Small intestine (tissue), 16 donors: ENCODE measurements at places on chromosomes 5 and 9.

GRCh38 chr9:114525513-114525912 lies 20.2 kb upstream of the WHRN start:
- H3K4me1 ChIP-seq = no peaks in the 10 kb centered on the region
- no peak for DNase-seq
- H3K36me3 ChIP-seq = no peaks in the 10 kb centered on the region
- no peak overlapping the region for H3K27ac ChIP-seq
- H3K27me3 ChIP-seq = peaks cover 3% of the 10 kb centered on the region

- H3K4me3 ChIP-seq = no peak overlapping the region
- no peaks in the 10 kb centered on the region for H3K36me3 ChIP-seq
- DNase-seq = no peak
- no peak overlapping the region for H3K27ac ChIP-seq
Observed at GRCh38 chr9:32839013-32839885, 55.9 kb downstream of the TMEM215 start.

DNA sequence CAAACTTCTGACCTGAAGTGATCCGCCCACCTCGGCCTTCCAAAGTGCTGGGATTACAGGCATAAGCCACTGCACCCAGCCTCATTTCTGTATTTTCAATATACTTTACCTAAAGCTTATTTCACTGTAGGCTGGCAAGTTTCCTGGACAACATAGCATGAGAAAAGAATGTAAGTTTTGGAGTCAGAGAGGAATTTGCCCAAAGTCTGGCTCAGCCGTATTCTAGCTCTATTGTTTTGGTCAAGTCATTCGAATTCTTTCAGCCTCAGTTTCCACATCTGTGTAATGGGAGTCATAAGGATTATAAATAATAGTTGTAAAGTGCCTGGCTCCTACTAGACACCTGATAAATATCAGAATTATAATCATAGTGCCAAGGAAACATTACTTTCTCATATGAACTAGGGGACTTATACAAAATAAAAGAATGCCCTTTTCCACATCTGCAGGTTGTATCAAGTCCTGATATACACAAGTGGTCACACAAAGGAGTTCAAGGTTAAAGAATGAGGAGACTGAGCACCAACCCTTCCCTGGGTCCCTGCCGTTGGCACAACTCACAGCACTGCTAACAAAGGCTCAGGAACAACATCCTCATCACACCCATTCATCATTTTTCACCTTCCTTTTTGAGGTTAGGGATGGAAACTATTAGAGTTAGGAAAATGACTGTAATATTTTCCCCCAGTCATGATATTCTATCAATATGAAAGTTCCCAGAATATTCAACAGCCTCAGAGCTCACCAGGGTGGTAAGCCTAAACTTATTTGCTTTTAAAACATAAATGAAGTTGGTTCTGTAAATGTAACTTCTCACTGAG lies 34.6 kb upstream of the RAI14 start:
- H3K4me3 ChIP-seq = no peak overlapping the region
- H3K27me3 ChIP-seq = no peaks in the 10 kb centered on the region
- no peak for DNase-seq
- H3K27ac ChIP-seq = no peak overlapping the region
- no peaks in the 10 kb centered on the region for H3K36me3 ChIP-seq

- no peaks in the 10 kb centered on the region for H3K4me1 ChIP-seq
- no peaks in the 10 kb centered on the region for H3K36me3 ChIP-seq
- no peak overlapping the region for H3K4me3 ChIP-seq
- H3K27ac ChIP-seq = no peak overlapping the region
- no peak for DNase-seq
Observed at GRCh38 chr5:78992146-78992545, 7.0 kb upstream of the ARSB start.

DNA sequence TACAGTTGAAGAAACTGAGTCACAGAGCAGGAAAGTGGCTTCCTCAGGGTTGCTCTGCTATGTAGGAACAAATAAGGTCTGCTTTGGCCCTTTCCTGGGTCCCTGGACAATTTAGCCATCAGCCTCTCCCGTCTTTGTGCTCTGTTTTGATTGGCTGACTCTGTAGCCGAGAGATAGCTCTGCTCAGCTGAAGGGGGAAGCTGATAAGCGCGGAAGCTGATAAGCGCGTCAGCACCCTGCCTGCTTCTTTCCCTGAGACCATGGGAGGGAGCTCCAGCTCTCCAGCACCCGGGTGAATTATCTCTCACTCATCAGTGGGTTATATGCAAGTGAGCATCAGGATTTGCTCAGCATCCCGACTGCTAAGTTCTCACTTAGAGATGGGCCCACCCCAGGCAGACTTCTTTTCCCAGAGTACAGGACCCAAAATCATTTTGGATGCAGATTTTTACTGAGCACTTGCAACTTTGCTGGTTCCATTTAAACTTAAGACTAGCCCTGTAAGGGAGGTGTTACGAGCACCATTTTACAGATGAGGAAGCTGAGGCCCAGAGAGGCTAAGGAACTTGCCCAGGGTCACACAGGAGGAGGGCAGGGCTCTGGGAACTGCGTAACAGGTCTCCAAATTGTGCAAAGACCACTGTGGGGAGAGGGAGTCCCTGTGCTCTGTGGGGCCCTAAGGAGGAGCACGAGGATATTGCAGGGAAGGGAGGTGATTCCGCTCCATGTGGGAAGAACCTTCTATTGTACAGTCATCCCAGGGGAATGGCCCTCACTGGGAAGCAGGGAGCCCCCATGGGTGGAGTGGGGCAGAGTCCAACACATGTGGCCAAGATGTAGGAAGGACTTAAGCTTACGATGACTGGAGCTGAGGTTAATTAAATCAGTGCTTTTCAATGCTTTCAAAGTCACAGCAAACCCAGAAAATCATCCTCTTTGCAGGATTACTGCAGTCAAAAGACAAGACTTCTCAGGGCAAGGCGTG lies 83.7 kb upstream of the ORM1 start:
- no peaks in the 10 kb centered on the region for H3K4me1 ChIP-seq
- peak; percentile 8 for DNase-seq
- no peak overlapping the region for H3K27ac ChIP-seq
- H3K4me3 ChIP-seq = no peak overlapping the region

- H3K4me1 ChIP-seq = no peaks in the 10 kb centered on the region
- no peaks in the 10 kb centered on the region for H3K36me3 ChIP-seq
- no peaks in the 10 kb centered on the region for H3K27me3 ChIP-seq
- H3K27ac ChIP-seq = no peak overlapping the region
- DNase-seq = no peak
Observed at GRCh38 chr5:41433552-41434181, 76.7 kb downstream of the PLCXD3 start.

- H3K4me1 ChIP-seq = peaks cover 14% of the 10 kb centered on the region
- DNase-seq = peak; percentile 80
- peak overlapping the region; percentile 76 for H3K27ac ChIP-seq
- H3K27me3 ChIP-seq = no peaks in the 10 kb centered on the region
- H3K36me3 ChIP-seq = peaks cover 75% of the 10 kb centered on the region
Observed at GRCh38 chr9:33129886-33130881, 37.0 kb downstream of the B4GALT1 start.

DNA sequence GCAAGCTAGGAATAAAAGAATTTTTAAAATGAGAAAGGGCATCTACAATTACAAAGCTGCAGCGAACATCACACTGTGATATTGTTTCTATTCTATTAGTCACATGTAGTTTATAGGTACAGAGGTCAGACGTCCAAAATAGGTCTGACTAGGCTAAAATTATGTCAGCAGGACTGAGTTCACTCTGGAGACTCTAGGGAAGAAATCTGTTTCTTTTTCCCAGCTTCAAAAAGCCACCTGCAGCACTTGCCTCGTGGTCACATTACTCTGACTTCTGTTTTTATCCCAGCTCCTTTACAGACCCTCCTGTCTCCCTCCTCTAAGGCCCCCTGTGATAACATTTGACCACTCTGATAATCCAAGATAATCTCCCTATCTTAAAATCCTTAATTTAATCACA lies 5.1 kb upstream of the CKS2 start:
- H3K27me3 ChIP-seq = no peaks in the 10 kb centered on the region
- no peak overlapping the region for H3K27ac ChIP-seq
- peaks cover 6% of the 10 kb centered on the region for H3K4me1 ChIP-seq
- DNase-seq = no peak

DNA sequence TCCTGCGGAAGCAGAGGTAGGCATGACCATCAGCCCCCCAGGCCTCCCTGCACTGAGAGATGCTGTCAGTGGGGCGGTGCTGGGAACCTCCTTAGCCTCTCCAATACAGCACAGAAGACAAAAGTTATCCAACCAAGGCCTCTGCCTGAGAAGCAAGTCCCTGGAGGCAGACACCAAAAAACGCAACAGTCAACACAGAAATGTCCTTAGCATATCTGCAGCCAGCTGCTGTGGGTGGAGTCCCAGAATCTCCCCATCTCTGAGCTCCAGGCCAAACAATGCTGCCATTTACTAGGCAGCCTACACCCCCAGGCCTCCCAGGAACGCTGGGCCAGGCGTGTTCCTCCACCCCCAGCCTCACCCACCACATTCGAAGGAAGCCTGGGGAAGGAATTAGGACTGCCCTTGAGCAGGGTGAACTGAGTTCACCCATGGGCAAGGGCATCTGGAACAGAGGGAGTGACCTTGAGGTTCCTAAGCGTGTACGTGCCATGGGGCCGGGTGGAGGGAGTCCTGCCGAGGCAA lies 43.7 kb downstream of the STK10 start:
- peaks cover 17% of the 10 kb centered on the region for H3K36me3 ChIP-seq
- peaks cover 3% of the 10 kb centered on the region for H3K4me1 ChIP-seq
- no peak overlapping the region for H3K4me3 ChIP-seq
- H3K27me3 ChIP-seq = no peaks in the 10 kb centered on the region
- peak; percentile 41 for DNase-seq

DNA sequence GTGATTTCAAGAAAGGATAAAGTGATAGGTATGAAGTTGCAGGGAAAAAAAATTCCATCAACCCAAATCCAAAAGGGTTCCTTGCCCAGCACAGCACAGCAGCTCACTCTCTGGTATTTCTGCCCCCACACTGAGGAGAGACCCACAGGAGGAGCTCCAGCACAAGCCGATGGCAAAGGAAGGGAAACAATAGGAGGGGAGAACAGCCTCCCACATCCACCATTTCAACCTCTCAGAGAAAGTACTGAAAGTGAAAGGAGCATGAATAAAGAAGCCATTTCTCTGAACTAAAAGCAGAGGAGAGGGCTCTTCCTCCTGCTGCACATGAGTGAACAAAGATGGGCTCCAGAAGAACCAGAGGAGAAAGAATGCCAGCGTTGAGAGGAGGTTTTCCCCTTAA lies 54.9 kb upstream of the ZSWIM6 start:
- peaks cover 6% of the 10 kb centered on the region for H3K4me1 ChIP-seq
- no peak overlapping the region for H3K4me3 ChIP-seq
- H3K36me3 ChIP-seq = no peaks in the 10 kb centered on the region
- H3K27me3 ChIP-seq = no peaks in the 10 kb centered on the region
- DNase-seq = no peak

DNA sequence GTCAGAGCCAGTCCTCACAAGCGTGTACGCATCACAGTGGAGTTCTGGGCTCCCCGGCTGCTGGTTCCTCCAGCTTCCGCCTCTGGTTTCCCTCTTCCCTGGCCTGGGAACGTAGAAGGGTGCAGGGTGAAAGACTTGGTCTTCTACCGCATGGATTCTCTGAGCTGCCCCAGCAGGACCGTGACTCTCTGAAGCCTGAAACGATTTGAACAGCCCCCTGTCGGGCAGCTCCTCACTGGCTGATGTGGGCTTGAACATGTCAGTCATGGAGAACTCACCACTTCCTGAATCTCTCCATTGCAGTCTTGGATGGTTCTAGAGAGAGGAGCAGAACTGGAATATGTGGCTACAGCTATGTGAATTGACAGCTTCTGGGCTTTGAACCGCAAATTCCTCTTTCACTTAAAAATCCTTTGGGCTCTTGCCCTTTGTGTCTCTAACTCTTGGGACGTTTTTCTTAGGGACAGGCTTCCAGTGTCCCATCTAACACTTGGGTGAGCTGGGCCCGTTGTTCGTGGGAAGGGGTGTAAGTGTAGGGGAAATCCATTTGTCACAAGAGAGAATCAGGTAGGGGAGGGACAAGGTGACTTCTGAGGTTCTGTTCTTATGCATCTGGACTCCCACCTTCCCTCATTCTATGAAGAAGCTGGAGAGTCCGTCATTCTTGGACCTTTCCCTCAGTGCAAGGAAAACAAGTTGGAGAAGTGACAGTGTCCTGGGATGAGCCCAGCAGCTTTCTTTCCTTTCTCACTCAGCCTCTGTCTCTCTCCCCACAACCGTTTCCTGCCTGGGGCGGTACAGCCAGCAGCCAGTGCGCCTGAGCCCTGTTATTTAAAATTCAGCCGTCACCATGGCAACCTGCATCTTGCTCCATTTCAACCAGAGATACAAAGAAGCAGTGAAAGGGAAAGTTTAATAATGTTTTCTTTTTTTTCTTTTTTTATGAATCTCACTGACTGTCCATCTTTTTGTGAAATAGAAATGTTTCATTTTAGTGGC lies 84.7 kb downstream of the PTTG1 start:
- no peaks in the 10 kb centered on the region for H3K27me3 ChIP-seq
- H3K27ac ChIP-seq = no peak overlapping the region
- H3K36me3 ChIP-seq = no peaks in the 10 kb centered on the region
- H3K4me1 ChIP-seq = no peaks in the 10 kb centered on the region
- peak; percentile 20 for DNase-seq
- H3K4me3 ChIP-seq = no peak overlapping the region

DNA sequence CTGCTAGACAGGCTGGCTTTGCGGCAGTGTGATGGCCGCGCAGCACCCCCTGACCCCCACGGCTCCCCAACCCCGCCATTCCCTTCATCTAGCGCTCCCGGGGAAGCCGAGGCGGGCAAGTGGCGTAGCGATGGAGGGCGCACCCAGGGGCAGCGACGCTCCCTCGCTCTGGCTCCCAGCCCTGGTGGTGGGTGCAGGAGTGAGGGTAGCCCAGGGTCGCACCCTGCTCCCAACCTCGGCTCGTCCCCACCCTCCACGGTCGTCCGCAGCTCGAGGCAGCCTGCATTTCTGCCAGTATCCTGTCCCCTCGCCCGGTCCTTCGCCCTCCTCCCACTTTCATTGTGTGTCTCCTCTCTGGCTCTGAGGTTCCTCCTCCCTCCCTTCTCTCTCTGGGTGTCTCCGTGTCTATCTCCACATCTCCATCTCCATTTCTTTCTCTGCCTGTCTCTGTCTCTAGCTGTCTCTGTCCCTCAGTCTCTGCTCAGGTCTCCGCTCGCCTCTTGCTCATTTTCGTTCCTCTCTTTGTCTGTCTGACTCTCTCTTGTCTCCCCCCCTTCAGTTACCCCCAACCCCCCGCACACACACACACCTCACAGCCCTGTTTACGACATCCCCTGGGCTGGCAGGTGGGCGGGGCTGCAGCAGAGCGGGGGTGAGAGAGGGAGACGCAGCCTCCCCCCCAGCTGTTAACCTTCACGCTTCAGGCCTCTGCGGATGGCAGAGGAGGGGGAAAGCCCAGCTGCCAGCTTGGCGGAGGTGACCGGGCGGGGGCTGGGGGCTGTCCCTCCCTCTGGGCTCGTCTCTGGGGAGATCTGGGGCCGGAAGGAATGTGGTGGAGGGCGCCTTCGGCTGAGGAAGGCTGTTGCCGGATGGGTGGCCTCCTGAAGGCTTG lies 48.7 kb upstream of the PSD2 start:
- no peak overlapping the region for H3K27ac ChIP-seq
- H3K4me3 ChIP-seq = peak overlapping the region; percentile 18
- peaks cover 57% of the 10 kb centered on the region for H3K4me1 ChIP-seq
- peak; percentile 65 for DNase-seq
- H3K36me3 ChIP-seq = no peaks in the 10 kb centered on the region

- H3K4me3 ChIP-seq = no peak overlapping the region
- peak overlapping the region; percentile 62 for H3K27ac ChIP-seq
Observed at GRCh38 chr5:149152317-149152746, 11.0 kb downstream of the ABLIM3 start.

GRCh38 chr5:51518607-51519006 lies 135.4 kb downstream of the ISL1 start:
- no peak for DNase-seq
- no peaks in the 10 kb centered on the region for H3K4me1 ChIP-seq
- no peaks in the 10 kb centered on the region for H3K27me3 ChIP-seq
